ENCODE measurements at places on chromosomes 6 and 20.

- DNase-seq, result no peak
Measured at GRCh38 chr20:29878281-29878741, 1379.2 kb upstream of the DEFB115 start.

- no peak for DNase-seq
Measured at GRCh38 chr6:117075218-117075617, 190.1 kb upstream of the VGLL2 start.

GRCh38 chr20:24814556-24815195, 134.4 kb upstream of the CST7 start:
- DNase-seq, result no peak

DNA sequence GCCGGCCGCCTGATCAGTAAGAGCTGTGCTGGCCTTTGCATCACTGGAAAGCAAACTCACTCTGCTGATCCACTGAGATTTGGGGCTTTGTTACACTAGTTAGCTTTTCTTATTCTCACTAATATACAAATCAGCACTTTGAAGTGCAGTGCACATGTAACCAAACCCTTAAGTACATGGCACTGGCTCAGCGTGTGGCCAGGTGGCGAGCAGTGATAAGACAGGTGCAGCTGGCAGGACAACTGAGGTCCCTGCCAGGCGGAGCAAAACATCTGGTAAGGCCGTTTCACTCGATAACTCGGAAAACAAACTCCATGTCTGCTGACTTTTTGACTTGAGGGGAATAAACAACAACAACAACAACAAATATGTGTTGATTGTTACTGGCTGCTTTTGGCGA, 11.0 kb downstream of the GFRA4 start:
- no peak for DNase-seq

DNA sequence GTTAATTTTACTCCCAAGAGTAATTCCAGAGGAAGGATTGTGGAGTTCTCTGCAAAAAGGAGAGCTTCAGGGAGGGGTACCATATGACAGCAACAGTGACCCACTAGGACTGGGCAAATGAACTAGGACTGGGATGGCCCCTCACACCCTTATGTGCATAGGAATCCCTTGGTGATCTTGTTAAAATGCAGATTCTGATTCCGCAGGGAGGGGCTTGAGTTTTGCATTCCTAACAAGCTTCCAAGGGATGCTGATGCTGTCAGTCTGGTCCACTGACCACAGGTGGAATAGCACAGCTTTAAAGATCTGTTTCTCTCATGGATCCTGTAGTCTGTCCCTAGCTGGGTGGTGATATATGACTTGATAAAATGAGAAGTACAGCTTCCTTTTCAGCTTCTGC, 6.3 kb upstream of the FOXA2 start:
- no peak for DNase-seq

DNA sequence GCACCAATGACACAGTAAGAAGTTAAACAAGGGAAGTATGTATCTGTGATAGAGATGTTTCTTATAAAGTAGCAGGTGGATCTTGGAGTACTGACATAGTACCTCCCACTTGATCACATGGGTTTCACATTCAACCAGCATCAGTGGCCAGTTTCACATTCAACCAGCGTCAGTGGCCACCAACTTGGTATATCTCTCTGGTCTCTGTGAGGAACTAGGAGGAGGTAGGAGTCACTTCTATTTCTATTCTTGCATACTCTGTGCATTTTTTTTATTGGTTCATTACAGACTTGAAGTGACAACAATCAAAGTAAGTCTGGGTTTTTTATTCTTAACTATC, 200.3 kb upstream of the SIM1 start:
- no peak for DNase-seq

- DNase-seq, result no peak
Measured at GRCh38 chr6:122107256-122107852, 292.1 kb upstream of the HSF2 start.

DNA sequence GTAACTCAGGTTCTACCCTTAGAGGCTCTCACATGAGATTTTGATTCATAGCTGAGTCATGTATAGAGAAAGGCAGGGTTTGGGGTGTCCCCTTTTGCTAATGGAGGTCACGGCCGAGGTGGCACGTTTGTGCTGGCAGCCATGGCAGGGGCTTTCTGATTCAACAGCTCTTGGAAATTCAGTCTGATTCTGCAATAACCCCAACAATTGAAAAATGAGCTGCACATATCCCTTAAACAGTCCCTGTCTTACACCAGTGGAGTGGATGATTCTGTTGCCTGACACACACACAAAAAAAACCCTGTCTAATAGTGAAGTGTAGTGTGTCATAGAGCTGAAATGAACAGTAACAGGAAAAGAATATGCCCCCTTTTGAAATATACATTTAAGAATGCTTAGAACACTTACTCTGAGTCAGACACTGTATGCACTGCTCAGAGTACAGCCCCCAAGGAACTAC, 40.4 kb upstream of the ARG1 start:
- no peak for DNase-seq

DNA sequence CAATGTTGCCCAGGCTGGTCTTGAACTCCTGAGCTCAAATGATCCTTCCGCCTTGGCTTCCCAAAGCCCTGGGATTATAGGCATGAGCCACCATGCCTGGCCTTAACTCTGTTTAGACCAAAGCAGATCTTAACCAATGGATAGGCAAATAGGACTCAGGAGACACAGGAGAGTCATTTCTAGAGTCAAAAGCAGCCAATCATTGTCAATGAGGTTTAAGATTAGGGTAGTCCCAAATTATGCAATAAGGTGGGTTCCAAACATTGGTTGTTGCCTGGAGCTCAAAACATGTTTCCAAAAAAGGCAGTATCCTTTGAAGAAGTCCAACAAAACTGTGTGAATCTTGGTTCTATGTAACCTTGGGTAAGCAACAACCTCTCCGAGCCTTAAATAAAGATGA, 95.7 kb upstream of the JARID2 start:
- DNase-seq, result no peak

DNA sequence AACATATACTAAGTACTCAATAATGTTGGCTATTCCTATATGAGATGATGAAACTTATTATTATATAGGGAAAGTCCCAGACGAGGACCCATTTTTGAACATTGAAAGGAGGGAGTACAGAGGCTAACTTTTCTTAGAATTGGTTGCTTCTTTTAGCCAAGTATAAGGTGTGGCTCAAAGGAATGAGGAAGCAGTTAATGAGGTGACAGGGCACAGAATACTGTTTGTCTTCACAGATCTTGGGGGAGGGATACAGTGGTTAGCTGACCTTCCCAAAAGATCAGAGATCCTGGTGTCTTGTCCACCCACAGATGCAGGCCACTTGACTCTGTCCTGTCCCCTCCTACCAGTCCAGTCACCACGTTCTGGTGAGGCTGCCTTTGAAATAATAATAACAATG, 67.8 kb upstream of the EPB41L1 start:
- DNase-seq, result no peak

DNA sequence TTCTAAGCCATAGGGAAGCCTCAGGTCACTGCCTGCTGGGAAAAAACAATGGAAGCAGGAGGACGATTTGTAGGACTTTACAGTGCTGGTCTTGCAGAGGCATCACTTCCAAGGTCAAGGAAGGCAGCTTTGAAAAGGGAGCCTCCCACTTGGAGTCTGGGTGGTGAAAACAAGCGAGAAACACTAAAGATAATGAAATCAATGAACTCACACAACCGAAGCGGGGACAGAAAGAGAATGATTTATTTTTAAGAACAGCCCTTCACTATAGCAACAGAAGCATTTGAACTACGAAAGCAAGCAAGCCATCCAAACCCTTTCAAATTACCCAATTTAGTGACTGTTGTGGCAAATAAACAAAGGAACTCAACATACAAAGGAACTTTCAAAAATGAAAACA, 227.5 kb downstream of the THBS2 start:
- no peak for DNase-seq

- no peak for DNase-seq
Measured at GRCh38 chr6:97885828-97886227, 602.8 kb upstream of the MMS22L start.

GRCh38 chr20:49866051-49866450, 49.3 kb downstream of the SPATA2 start:
- DNase-seq, result no peak

- DNase-seq, result no peak
Measured at GRCh38 chr6:154548130-154548830, 37.8 kb upstream of the CNKSR3 start.

GRCh38 chr6:106790149-106790770, 160.9 kb downstream of the QRSL1 start:
- DNase-seq, result no peak

- no peak for DNase-seq
Measured at GRCh38 chr6:72809746-72810379, 188.0 kb downstream of the KCNQ5 start.

- DNase-seq, result no peak
Measured at GRCh38 chr20:43669332-43669731, 2.4 kb downstream of the MYBL2 start.

DNA sequence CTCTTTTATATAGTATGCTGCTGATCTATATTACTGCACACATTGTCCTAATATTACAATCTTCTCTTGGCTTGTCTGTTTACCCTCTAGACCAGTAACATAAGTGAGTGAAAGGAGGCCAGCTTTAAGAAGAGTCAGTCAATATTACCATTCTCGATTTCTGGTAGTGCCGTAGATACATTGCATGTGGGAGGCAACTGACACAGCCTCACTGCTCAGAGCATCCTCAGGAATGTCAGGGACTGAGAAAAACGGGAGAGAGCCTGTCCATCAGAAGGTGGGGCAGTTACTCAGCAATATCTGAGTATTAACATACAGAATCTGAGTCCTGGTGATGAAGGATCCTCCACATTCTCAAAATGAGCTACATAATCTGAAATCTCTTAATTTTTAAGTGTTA, 259.9 kb downstream of the GJA1 start:
- no peak for DNase-seq

DNA sequence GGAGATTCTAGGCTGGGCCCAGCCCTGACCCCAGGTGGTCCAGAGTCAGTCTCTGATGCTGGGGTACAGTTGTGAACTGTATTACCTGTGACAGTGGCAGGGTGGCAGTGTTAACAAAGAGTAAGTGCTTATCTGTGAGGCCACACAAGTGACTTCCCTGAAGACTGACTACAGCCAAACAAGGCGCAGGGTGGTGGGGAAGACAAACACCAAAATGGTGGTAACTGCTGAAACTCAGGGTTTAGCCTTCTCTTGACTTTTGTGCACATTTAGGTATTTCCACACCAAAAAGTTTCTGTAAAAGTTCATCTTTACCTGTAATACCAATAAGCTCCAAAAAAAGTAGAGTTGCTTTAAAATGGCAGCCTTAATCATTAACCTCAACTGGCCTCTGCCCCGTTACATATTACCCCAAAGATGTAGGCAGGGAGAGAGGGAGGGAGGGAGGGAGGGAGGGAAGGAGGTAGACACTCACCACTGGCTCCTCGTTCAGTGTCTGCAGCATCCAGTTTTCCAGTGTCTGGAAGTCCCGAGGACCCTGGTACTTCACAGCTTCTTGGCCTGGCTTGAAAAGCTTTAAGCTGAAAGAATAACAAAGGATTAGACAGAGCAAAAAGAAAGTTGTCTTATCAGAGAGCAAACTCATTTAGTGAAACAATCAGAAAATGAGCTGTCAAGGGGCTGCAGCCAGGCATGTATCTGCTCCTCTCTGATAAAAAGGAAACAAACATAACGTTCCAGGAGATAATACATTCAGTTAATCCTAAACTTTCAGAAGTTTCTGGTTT, 11.3 kb downstream of the TXNDC5 start:
- no peak for DNase-seq

DNA sequence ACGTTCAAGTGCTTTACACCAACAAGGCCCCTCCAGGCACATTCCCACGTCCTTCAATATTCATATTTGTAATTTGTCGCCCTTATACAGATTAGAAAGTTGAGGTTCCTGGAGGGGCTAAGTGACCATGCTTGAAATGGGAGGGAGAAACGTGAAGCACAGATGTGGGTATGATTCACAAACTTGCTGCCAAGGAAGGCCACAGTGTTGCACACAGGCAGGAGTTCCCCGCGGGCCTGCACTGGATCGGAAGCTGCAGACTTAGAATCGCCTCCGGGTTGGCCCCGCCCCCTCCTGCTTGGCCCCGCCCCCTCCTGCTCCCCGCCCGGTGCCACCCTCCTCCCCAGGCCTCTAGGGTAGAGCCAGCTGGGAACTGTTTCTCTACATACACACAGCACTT, 58.2 kb upstream of the QKI start:
- DNase-seq, result peak; percentile 71

DNA sequence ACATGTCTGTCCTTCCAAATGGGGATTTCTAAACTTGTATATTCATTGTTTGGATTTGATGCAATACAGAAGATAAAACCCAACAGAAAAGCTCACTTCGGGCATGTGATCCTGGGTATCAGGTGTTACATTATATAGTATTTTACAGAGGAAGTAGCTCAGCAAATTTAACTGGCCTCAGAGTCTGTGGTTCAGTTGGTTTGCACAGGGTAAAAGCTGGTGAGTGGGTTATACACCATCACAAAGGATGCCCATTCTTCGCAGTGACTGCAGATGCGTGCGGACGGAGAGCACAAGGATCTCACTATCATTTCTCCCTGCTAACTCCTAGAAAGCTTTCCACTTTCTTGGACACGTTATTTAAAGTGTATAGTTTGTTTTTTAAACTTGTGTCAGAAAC, 236.7 kb downstream of the TMEM242 start:
- DNase-seq, result no peak

- no peak for DNase-seq
Measured at GRCh38 chr6:134452906-134453305, 135.0 kb upstream of the SGK1 start.

DNA sequence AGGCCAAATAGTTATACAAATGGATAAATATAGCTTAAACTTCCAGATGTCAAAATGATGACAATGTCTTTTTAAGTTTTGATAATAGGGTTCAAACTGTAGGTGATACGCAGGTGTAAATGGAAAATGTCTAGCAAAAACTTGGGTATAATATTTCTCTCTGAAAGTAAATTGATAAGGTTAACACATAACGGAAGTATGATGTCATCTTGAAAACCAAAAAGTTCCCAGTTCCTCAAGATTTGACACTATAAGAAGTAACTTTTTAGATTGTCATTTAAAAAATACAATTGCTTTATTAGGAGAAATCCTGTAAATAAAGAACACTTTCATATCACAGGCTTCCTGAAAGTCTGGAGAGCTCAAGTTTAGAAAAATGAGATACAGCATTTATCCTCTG, 483.4 kb downstream of the FRK start:
- no peak for DNase-seq

DNA sequence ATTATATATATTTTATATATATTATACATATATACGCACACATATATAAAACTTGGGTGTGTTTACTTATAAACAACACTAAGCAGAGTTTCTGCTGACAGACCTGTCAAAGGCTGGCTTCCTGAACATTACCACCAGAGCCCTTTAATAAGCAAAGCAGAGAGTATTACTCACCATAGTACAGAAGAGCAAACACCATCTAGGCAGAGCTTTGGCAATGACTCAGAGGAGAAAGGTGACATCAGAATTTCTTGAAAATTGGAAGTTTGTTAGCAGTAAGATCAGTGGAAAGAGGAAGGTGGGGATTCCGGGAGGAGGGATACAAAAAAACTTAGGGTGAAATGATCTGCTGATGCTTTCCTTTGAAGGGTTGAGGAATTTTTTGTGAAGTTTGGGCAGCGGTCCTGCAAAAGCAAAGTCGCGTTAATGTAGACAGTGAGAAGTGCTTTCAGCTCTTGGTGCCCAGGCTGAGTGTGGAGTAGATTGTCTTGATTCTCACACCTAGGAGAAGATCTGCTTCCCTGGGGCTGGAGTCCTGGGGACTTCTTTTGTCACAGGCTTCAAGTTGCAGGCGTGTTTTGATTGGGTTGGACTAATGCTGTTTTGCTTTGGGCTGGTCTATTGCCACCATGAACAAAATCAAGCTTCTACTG, 109.6 kb upstream of the BACH2 start:
- DNase-seq, result no peak

GRCh38 chr6:100177956-100178355, 183.9 kb upstream of the MCHR2 start:
- DNase-seq, result no peak
